ENCODE measurements at places on chromosomes 11 and 22.

DNA sequence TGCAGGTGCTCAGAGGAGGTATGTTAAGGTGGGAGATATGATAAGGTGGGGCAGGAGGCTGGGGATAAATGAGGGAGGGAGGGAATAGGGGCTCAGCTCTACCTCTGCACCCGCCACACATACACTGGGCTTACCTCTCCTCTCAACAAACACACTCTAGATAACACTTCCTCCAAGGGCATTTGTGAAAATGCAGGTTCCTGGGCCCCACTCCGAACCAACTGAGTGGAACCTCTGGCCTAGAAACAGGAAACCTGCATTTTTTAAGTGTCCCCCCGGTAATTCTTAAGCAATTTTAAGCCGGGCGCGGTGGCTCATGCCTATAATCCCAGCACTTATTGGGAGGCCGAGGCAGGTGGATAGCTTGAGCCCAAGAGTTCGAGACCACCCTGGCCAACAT is 46.5 kb upstream of the CD5 start:
- no peak for DNase-seq

DNA sequence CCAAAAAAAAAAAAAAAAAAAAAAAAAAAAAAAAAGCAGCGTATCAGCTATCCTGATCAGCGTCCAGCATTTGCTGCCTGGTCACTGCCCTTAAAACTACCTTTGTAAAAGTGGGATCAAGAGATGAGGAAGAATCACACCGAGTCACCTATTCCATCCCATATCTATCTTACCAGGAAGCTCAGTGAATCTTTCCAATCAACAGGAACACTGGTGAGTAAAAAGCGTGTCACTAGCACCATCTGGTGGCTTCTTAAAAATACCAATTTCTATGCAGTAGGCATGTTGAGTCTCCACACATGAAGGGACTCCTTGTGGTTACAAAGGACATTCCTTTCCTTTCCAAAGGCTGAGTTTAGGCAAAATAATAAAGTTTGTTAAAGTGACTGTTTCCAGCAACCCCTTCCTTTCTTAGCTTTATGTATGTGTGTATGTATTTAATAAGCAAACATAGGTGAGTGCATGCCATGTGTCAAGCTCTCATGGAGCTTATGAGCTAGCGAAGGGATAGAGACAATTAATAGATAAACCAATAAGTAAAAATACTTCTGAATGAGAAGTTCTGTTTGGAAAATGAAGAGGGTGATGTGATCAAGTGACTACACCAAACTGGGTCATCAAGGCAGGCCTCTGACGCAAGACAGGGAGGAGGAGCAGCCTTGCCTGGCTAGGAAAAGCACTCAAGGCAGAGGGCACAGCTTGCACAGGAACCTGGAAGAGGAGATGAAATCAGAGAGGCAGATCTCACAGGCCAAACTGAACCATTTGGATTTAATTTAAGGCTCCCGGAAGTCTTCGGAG is 13.9 kb upstream of the TP53AIP1 start:
- DNase-seq: peak; percentile 72

GRCh38 chr11:103541186-103541795 is 432.1 kb downstream of the DYNC2H1 start:
- no peak for DNase-seq

DNA sequence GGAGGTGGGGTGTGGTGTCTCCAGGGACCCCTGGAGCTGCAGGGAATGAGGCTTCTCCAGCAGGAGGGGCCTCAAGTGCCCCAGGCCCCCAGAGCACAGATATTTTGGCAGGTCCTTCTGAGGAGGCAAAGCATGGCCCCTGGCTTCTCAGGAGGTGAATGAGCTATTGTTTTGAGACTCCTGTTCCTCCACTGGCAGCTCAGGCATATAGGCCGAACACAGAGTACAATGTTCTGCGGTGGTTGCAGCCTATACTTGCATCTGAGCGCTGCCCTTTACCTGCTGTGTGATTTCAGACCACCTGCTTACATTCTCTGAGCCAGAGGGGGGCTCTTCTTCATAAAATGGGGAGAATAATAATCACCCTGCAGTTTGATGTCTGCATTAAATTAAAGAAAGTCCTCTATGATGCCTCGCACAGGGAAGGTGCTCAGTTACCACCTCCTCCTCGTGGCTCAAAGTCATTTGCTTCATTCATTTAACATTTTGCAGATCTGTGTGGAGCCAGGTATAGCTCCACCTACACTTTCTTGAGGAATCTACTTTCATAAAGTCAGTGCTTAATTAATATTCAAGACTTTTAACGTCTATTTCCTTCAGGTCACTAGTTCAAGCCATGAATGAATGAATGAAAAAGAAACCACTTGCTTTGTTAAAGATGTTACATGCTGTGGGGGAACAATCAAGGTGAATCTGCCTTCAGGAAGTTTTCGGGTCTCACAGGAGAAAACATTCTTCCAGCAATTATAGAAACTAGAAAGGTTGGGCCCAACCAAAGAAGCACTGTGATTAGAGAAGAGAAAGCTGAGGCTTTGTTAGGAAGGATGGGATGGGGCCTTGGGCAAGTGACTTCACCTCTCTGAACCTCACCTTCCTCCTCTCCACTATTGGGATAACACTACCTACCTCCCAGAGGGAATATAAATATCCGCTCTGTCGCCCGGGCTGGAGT is 68.4 kb downstream of the ADAMTS15 start:
- DNase-seq: no peak

DNA sequence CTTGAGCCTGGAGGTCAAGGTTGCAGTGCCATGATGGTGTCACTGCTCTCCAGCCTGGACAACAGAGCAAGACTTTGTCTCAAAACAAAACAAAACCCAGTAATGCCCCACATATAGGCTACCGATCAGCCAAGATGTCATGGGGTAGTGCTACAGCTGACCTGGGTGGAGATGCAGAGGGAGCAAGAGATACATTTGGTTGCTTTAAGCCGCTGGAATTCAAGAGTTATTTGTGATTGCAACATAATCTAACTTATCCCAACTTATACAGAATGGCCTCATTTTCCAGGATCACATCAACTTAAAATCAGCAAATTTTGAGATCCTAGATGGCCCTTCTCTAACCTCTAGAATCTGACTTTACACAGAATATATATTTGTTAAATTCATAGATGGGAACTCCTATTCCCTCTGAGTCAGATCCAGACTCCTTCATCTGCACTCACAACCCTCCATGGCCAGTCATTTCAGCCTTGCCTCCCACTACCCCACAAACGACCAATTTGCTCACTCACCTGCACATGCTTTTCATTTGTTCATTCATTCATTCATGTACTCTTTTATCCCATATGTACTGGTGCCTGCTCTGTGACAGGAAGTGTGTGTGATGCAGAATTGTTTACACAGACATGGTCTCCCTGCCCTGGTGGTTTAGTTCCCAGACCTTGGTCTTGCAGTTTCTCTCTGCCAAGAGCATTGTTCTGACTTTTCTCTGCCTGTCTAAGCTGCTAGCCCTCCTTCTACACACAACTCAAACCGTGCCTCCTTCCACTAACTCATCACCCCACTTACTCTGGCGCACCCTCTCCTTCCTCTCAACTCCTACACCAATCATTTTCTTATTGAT is 24.1 kb upstream of the APLNR start:
- no peak for DNase-seq

GRCh38 chr22:30825711-30826505 is 131.2 kb downstream of the OSBP2 start:
- DNase-seq: no peak

All from AG10803 (cell line).